Muscle of leg (tissue), 16 donors: ENCODE measurements at places on chromosomes 4 and X. TPM values are rescaled to one million over a fixed set of nuclear protein-coding genes. Genes with fewer than 3 reads are reported as not detected.

DNA sequence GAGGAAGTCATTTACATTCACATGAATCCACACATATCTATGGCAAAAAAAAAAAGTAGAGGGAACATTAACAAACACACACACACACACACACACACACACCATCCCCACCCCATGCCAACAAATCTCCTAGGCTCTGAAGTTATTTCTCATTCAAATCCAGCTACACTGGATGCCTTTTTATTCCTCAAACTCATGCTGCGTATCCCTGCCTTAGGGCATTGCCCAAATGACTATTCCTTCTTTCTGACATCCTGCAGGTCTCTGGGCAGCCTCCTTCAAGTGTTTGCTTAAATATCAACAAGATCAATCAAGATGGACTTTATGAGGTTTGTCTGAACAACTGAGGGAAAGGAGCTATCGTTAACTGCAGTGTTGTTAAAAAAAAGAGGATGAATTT is 106.5 kb upstream of the FAM9A start:
- no peak for DNase-seq

DNA sequence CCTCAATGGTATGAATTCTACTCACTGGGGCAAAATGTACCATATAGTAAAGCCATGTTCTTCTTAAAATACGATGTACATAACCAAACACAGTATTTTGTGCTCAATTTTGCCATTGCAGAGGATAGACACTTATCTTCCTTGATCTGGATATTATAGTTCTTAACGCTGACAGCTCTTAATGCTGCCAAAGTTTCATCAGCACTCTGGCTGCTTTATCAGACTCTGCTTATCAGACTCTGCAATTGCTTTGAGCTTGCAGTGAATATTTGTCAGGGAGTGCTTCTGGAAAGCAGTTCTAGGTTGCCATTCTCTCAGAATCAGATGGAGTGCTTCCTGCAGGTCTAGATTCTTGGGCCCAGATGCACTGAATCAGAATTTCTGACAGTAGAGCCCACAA is 863.1 kb downstream of the CCSER1 start:
- no peak for DNase-seq

DNA sequence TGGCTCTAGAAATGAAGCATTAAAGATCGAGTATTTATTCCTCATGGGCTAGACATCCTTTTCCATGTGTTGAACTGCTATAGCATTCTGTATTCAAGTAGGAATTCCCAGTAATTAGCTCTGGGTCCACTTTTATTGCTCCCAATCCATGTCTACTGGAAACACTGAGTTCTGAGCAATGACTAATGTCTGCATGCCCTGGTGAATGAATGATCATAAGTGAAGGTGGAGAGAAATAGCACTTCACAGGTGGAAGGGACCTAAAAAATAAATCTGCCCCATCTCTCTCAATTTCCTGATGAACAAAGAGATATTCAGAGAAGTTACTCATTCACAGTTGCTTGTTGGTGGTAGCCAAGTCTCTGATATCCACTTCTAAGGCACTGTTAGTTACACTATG is 34.6 kb upstream of the CXCL8 start:
- DNase-seq, result no peak

DNA sequence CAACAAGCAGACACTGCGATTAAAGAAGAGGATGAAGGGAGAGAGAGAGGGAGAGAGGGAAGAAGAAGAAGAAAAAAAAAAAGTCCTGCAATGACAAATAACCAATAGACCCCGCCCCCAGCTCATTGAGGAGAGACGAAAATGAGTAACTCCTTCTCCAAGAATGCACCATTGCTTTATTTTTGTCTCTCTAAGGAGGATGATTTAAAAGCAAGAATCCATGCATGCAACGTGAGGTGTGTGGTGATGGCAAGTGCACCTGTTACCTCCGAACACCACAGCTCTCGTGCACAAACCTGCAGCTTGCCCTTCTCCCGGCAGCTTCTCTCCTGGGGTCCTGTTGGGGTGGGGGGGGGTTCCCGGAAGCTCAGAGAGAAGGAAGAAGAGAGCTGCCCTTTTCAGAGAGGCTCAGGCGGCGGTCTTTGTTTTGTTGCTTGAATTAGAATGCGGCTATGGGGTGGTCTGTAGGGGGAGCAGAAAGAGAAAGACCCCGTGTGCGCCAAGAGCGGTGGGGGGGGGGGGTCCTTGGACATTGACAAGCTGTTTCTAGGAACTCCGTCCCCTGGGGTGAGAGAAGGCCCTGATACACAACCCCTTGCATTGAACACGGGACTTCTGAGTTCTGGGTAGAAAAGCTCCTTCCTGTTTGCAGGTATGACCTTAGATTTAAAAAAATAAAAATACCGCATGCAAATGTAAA is 100.7 kb downstream of the CRLF2 start:
- DNase-seq, result no peak

The CHIC2 gene
- total RNA-seq, result 19.5 TPM

The MAGEA2B gene
- total RNA-seq, result not detected

The TLR8 gene
- 0.44 TPM for total RNA-seq
